ENCODE measurements at places on chromosomes 7 and 10. TPM values are rescaled to one million over a fixed set of nuclear protein-coding genes. Genes with fewer than 3 reads are reported as not detected.

Gene RSU1
- total RNA-seq: 35.3 TPM

GRCh38 chr10:88064608-88065382 lies 201.4 kb downstream of the PTEN start:
- DNase-seq: no peak

DNA sequence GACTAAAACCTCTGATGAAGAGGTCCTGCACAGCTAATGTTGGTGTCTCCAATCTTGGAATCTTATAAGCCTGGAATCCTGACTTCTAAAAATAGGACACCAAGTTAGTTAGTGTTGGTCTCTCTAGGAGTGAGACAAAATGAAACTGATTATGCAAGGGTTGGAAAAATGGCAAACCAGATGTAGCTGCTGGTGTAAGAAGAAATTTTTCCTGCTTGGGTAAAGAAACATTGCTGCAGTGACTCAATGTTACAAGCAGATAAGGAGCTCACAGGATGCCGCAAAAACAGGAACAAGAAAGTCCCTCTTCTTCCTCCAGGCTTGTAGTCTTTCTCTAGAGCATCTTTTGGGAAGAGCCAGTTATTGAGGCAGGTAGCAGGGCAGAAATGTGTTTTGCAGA lies 449.0 kb downstream of the ETV1 start:
- no peak for DNase-seq

DNA sequence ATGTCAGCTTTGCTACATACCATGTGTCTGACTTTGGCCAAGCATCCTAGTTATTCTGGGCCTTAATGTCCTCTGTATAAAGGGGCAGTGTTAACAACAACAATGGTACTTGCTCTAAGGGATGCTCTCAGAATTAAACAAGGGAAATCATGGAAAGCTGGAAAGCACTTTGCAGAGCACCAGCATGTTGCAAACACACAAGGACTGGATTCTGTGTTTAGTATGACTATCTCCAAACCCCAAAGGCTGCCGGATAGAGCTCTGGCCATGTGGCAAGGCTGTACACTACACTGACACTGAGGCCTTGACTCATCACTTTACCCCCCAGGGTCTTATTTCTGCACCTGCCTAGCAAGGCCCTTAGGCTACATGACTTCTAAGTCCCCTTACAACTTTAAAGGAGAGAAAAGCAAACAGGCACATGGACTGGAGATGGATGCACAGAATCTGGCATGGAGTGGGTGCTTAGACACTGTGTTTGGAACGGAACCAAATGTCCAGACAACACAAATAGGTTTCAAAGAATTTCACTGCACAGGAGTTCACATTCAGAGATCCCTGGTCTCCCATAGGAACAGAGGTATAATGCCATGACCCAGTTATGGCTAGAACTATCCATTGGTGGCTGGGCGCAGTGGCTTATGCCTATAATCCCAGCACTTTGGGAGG lies 74.6 kb downstream of the FAM13C start:
- DNase-seq: no peak

DNA sequence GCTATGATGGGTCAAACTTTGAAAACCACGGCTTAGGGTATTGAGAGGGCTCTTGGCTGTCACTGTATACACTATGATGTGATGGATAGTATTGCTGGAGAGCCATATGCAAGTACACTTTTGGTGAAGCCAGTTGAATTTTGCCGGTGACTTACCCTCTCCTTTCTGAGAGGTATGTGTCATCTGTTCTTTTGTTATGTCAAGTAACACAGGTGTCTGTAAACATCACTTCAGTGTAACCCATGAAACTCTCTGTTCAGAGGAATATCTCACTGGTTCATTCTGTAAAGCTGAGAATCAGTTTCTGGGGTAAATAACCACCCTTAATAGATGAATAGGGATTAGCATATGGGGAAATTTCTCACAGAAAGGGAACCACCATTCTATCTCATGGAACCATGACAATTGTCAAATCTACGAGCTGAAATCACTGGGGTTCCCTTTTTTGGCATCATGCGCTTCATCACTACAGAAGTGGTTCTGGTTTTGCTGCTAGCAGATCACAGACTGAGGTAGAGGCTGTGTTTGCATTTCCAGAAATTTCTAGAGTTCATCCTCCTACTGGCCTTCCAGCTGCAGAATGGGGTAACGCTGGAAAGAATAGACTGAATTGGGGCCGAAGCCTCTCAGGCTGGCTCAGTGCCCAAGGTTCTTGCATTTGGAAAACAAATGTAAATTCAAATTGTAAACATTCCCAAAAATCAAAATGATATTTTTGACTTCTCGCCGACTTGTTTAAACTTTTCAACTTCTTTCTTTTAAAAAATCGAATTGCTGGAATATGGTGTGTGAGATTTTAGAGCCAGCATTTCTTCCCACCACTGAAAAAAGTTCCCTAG lies 83.3 kb upstream of the CREB5 start:
- DNase-seq: no peak

Gene CABCOCO1
- 2.5 TPM for total RNA-seq
